NCI-H345 (cell line): ENCODE measurements at places on chromosomes 7 and 10.

- no peak for DNase-seq
Observed at GRCh38 chr7:135690566-135690965, 28.3 kb downstream of the STMP1 start.

DNA sequence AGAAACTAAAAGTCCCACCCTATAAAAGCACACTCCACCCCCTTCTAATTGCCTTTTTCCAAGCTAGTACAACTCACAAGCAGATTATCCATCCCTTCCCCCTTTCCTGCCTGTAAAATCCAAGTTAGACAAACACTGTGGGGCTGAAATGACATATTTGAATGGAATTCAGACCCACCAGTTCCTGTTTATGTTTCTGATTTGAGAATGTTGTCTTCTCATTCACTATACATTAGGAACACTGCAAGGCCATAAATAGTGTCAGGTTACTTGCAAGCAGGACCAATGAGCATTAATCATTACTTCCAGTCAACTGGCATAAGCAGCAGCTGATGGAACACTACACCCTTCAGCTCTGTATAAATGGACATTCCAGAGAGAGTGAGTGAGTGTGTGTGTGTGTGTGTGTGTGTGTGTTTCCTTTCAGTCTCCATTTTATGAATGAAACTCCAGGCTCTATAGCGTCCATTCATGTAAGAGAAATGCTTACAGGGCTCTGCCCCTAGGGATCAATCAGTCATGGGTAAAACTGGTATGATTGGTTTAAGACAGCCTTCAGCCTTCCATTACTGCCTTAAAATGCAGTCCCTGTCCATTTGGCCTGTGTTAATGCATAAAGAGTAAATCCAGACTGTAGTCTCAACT lies 69.3 kb downstream of the ETV1 start:
- peak; percentile 90 for DNase-seq

DNA sequence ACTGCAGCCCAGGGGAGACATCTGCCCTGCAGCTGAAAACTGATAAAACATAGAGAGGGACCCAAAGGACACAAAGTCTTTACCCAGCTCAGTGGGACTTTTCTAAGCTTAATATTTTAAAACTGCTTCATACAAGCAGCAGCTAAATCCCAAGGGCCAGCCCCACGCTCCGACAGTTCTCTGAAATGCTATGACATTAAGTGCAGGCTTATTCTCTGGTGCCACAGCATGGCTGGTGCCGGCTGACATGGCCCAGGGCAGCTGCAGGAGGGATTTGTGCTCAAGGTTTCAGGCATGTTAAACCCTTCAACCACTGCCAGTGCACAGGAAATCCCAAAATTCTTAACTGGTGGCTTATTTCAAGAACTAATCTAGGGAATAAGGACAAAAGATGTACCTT lies 170.9 kb downstream of the PARD3 start:
- DNase-seq = no peak

DNA sequence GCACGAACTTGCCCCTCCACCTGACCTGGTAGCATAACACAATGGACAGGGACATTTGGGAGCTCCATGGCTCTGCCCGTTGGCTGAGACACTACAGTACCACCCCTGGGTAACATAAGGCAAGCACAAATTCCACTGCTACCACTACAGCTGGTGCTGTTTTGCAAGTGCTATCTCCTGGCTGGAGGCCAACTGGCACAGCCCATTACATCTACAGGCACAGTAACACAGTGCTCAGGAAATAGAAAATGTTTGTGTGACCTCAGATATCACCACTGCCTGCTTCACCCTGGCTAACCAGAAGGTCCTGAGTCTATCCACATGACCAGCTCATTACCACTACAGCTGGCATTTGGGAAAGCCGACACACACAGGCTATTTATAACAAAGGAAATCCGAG lies 631.1 kb upstream of the MBL2 start:
- DNase-seq = peak; percentile 37

DNA sequence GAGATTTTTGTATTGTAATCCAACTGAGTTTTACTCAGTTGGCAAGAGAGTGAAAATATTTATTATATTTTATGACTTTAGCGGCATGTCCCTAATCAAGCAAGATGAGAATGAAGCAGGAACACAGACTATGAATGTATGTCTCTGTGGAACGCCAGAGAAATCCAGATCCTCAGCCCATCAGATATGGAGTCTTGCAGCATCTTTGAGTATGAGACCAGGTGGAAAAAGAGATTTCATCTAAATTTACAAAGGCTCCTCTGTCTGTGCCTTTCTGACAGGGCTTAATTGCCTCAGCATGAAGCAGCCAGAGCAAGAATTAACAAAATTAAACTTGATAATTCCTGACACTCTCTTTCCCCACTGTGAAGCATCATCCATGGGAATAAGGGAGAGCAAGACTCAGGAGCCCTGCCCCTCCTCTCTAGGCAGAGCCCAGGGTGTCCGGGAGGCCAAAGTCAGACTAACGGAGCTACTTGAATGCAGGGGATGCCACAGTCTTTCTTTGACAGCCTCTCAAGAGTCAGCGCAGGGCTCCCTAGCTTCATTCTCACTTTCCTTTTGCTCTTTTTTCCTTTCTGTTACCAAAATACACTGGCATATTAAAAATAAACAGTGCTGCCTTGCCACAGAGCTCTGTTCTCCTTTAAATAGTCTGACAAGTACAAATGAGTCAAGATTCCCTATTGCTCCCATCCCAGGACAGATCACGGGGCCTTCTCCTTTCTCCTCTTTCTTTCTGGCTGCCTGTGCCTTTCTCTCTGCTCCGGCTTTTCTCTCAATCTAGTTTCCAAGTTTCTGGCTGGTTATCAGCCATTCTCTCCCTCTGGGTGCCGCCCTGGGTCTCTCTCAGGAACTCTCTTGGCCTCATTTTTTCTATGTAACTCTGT lies 132.2 kb upstream of the INHBA start:
- no peak for DNase-seq

DNA sequence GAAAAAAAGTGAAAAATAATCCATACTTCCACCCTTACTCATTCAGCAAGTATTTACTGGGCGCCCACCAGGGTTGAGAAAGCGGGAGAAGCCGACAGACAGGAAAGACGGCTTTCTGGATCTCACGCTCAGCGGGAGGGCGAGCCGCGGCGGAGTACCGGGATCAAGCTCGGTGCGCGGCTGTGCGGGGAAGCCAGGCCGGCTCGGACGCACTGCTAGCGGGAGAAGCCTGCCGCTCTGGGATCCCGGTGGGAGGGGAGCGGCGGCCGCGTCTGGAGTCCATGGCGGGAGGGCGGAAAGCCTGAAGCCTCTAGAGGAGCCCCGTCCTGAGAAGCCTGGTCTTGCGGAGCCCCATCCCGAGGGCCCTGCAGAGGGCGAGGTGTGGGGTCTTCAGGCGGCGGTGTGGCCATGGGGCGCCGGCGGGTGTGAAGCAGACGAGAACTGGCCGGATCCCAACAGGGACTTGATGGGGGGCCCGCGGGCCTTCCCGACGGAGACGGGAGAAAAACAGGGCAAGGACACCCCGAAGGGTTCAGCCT lies 82.9 kb downstream of the VIPR2 start:
- DNase-seq = no peak

DNA sequence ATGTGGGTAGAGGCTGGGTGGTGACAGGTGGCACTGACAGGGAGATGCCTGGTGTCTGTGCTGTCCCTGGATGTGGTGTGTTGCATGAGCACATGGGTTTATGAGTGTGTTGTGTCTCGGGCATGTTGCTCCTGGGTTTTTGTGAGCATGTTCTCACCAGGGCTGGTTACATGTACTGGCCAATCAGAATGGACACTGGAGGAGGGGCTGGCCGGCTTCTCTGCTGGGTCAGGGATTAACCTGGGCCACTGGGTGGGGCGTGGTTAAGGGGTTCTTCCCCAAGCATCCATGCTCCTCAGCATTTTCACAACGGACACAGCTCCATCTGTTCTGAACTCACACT lies 20.8 kb upstream of the VOPP1 start:
- no peak for DNase-seq

- DNase-seq = no peak
Observed at GRCh38 chr10:43746906-43747305, 98.2 kb upstream of the ZNF32 start.

DNA sequence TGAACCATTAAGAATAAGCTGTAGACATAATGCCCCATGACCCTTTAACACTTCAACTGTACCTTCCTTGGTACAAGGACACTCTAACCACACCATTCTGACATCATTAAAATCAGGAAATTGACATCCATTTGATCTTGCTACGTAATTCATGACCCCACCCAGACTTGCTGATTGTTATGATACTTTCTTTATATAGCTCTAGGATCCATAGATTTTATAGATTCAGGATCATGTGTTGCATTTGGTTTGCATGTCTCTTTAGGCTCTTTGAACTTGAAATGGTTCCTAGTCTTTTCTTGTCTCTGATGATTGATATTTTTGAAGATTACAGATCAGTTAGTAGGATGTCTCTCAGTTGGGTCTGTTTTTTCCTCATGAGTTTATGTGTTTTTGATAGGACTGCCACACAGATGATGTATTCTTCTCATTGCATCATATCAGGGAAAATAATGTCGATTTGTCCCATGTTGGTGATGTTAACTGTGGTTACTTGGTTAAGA lies 13.5 kb downstream of the CCM2 start:
- DNase-seq = no peak
